ENCODE measurements at places on chromosomes 16 and 17. TPM values are rescaled to one million over a fixed set of nuclear protein-coding genes. Genes with fewer than 3 reads are reported as not detected.

- H3K4me1 ChIP-seq, result no peaks in the 10 kb centered on the region
- peaks cover 3% of the 10 kb centered on the region for H3K36me3 ChIP-seq
- no peak overlapping the region for H3K4me3 ChIP-seq
- no peak overlapping the region for H3K27ac ChIP-seq
- peaks cover 22% of the 10 kb centered on the region for H3K27me3 ChIP-seq
Measured at GRCh38 chr17:49120166-49120565, 12.4 kb upstream of the B4GALNT2 start.

CCL1 gene
- not detected for total RNA-seq

GRCh38 chr17:36932383-36932693 lies 4.9 kb upstream of the LHX1 start:
- H3K4me1 ChIP-seq, result peaks cover 61% of the 10 kb centered on the region
- H3K36me3 ChIP-seq, result no peaks in the 10 kb centered on the region
- no peak overlapping the region for H3K27ac ChIP-seq
- peak overlapping the region; percentile 25 for H3K4me3 ChIP-seq
- DNase-seq, result no peak

SCNN1B gene
- not detected for total RNA-seq

DNA sequence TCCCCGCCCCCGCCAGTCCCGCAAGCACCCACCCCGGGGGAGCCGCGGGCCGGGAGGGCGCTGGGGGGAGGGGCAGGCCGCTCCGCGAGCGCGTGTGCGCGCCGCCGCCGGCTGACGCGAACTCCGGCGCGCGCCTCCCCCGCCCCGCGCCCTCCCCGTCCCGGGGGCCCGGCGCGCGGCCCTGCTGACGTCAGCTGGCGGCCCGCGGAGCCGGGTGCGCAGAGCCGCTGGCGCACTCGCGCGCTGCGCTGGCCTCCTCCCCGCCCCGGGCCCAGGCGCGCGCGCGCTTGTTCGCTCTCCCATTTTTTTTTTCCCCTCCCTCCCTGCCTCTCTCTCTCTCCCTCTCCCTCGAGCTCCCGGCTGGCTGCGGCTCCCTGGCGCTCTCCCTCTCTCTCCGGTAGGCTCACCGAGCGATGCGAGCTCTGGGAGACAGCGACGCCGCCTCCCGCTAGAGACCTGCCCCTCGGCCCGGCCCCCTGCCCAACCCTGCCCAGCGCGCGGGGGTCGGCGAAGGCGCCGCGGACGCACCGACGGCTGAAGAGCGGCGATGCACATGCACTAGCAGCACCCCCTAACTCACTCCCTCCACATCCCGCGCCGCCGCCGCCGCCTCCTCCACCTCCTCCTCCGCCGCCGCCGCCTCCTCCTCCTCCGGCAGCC lies at the start of gene GNAO1:
Gene GNAO1, plus strand, starts transcription at position 334 of the 660 bp plus-strand sequence. CDS start 747 bp downstream, outside the sequence.
- H3K4me1 ChIP-seq, result peaks cover 7% of the 10 kb centered on the region
- DNase-seq, result peak; percentile 54
- no peak within 1 kb of the TSS for H3K27ac ChIP-seq
- H3K27me3 ChIP-seq, result peaks cover 82% of the 10 kb centered on the region

GRCh38 chr16:4077174-4077649 lies 39.0 kb downstream of the ADCY9 start:
- peaks cover 2% of the 10 kb centered on the region for H3K36me3 ChIP-seq
- H3K4me3 ChIP-seq, result no peak overlapping the region
- no peak overlapping the region for H3K27ac ChIP-seq
- no peak for DNase-seq
- H3K27me3 ChIP-seq, result no peaks in the 10 kb centered on the region

- H3K4me1 ChIP-seq, result peaks cover 20% of the 10 kb centered on the region
- H3K36me3 ChIP-seq, result peaks cover 6% of the 10 kb centered on the region
- peak overlapping the region; percentile 99 for H3K4me3 ChIP-seq
- H3K27ac ChIP-seq, result peak overlapping the region; percentile 98
- H3K27me3 ChIP-seq, result no peaks in the 10 kb centered on the region
- DNase-seq, result no peak
Measured at GRCh38 chr16:29994600-29995323, 655 bp downstream of the HIRIP3 start.

DNA sequence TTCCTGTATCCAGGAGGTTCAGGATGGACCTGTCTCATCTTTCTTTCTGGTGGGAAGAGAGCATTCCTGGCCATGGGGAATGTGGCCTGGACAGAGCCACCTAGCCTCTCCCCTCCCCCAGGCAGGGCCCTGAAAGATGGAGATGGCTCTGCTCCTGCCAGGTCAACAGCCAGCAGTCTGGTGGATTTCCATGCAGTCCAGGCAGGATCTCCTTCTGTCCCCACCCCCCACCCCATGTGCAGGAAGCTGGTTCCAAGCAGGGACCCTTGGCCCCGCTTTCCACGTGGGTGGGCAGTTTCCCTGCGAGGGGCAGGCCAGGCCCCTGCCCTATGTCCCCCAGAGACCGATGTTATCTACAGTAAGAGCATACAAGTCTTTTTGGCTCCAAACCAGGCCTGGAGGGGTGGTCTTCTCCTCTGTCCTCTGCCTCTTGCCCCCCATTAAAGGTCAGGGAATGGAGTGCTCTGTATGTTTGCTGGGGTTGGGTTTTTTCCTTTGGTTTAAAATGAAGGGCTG lies 240.5 kb downstream of the SEC14L1 start:
- no peaks in the 10 kb centered on the region for H3K27me3 ChIP-seq
- peaks cover 2% of the 10 kb centered on the region for H3K36me3 ChIP-seq
- H3K4me1 ChIP-seq, result peaks cover 59% of the 10 kb centered on the region
- peak overlapping the region; percentile 13 for H3K4me3 ChIP-seq
